ENCODE measurements at places on chromosomes 7 and 10.

DNA sequence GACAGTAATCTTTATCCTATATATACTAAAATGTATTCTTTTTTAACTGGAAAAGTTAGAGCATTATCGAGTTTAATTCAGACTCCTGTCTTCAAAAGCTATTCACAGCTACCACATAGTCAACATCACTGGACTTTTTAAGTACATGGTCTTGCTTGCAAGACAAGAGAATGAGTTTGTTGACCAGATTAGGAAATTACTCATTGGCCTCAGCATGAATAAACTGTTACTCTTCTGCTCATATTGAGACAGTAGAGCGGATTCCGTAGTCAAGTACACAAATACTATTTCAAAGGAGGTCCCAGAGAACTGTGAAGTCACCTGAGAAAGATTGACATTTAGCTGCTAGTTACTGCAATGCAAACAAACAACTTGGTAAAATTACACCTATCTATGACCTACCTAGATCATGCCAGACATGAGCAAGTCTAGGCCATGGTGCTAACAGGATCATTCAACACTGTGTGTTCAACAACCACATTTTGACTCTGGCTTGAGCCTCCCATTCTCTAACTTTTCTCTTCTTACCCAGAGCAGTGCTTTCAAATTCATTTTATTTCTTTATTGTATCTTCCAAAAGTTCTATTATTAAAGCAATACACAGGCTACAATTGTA is 280.9 kb downstream of the NEBL start:
- no peak for DNase-seq

DNA sequence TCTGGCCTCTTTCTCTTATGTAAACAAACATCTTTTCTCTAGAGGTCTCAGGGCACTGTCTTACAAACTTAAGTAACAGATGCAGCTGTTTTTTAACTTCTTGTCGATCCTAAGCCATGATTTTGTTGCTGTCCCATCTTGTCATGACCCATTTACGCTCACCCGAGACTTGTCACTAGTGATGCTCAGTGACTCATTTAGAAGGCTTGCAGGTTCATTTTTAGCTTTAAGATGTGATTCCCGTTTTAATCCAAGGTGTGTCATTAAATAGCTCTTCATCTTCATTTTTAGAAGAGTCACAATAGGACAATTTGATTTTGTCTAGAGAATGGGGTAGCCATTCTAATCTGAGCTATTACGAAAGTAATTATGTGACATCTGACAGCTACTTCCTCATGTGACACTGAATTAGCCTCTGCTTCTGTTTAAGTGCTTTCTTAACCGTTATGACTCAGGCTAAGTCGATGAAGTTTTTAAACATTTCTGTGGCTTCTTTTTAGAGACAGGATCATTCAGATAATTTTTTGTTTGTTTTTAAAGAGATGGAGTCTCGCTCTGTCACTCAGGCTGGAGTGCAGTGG is 42.7 kb downstream of the SPDYE5 start:
- DNase-seq: peak; percentile 3

DNA sequence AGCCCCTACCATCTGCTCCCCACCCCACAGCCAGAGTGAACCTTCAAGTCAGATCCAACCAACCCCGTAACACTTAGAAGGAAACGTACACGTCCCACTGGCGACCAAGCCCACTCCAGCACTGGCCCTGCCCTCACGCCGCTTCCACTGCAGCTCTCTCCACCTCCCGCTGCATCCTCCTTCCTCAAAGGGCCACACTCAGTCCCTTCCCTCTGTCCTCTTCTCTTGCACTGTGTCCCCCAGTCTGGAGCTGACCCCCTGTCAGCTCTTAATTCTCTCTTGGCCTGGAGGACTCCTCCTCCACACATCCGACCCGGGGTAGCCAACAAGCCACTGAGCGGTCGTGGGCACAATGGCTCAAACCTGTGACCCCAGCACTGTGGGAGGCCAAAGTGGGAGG is 85.8 kb downstream of the PROSER2 start:
- no peak for DNase-seq

GRCh38 chr10:32132357-32132946 is 76.2 kb upstream of the KIF5B start:
- no peak for DNase-seq

- no peak for DNase-seq
Measured at GRCh38 chr7:193481-194251, 1.3 kb downstream of the FAM20C start.

DNA sequence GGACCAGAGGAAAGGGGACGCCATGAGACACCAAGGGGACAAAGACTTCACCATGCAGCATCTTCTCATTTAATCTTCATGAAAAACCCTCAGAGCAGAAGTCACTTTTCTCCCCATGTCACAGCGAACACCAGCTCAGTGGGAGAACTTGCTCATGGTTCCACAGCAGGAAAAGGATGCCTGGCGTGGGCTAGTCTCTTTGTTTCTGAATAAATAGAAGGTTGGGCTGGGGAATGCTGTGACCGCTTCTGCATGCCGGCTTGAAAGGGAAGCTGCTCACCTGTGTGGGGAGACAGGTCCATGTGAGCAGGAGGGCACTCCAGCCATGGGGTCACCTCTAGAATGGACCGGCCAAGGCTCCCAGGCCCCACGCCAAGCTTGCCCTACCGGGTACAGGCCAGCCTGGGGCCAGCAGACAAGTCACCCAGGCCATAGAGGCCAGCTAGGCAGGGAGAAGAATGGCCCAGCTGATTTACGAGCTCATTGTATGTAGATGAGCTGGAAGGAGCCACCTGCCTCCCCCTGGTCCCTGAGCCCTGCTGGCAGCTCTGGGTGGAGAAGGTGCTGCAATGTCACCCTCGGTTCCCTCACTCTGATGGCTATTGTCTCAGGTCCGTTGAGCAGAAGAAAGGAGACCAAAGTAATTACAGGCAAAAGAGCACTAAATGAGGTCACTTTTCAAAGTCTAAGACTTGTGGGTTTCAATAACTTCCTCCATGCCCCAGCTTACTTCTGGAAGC is 82.0 kb upstream of the PDZD8 start:
- no peak for DNase-seq

DNA sequence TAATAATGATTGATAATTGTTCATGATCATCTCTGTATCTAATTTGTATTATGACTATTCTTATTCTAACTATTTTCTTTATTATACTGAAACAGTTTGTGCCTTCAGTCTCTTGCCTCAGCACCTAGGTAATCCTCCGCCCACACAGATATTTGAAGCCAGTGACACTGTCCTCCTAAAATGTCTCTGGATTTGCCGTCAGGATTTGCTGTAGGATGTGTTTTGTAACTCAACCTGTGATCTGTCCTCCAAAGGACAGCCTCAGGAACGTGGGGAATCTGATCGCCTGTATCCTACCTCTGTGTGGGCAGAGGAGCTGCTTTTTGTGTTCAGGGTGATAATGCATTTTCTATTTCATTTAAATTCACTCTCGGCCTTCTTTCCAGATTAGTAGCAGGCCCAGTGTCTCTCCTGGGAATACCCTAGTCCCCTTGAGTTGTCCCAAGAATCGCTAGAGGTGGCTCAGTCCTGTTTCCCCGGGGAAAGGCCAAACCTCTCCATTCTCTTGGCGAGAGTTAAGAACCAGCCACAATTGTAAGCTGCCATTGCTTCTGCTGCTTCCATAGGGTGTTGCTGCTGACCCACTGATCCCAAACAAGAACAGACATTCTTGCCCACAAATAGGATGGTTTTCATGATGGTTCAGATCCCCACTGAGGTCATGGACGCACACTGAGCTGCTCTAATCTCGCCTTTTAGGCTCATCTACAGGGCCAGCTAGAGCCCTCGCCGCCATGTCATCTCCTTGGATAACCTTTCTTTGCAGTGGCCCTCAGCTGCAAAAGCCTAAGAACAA is 136.2 kb upstream of the KCNMA1 start:
- no peak for DNase-seq

Data from CD4-positive, alpha-beta T cell treated with Interleukin-4 for 1 hour (primary cell).